Stimulated activated CD4-positive, alpha-beta T cell treated with anti-CD3 and anti-CD28 coated beads, Interleukin-4, amount 100 ng/mL, for 4 hours (primary cell): ENCODE measurements at places on chromosomes 2 and 18.

- no peak for DNase-seq
Measured at GRCh38 chr18:62928326-62928725, 213.0 kb downstream of the PHLPP1 start.

DNA sequence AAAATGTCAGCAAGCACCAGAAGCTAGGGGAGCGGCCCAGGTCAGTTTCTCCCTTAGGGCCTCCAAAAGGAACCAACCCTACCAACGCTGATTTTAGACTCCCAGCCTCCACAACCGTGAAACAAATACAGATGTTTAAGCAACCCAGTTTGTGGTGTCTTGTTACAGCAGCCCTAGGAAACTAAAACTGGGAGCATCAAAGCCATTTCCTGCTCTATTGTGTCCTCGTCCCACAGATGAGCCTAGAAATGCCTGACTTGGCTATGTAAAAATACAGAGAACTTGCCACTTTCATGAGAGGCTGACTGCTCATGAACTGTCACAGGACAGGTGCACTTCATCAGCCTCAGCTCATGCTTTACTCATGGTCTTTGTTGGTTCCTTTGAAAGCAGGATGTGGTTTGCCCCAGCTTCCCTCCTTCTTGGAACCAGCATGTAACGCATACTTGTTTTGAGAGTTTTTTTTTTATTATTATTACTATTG is 97.6 kb upstream of the SLC39A10 start:
- peak; percentile 83 for DNase-seq

DNA sequence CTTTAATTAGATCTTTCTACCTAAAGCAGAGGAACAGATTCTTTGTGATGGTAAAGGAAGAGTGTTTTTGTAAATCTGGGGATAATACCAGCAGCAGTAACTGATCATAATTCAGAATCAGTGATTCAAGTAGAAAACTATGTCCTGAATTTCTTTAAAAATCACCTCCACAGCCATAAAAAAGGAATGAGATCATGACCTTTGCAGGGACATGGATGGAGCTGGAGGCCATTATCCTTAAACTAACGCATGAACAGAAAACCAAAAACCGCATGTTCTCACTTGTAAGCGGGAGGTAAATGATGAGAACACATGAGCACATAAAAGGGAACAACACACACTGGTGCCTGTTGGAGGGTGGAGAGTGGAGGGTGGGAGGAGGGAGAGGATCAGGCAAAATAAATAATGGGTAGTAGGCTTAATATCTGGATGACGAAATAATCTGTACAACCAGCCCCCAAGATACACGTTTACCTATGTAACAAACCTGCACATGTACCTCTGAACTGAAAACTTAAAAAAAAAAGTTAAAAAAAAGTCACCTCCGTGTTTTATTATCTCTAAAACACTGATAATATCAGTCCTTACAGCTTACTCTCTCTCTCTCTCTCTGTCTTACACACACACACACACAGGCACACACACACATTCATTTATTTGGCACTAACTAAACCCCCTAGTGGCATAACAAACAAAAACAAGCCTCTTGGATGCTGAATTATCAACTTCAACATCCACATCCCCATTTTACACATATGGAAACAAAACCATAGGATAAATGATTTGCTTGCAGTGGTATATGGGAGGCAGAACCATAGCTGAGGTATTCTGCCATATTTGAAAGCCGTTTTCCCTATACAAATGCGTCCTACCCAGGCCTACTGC is 1.4 kb downstream of the TM4SF20 start:
- DNase-seq: no peak

DNA sequence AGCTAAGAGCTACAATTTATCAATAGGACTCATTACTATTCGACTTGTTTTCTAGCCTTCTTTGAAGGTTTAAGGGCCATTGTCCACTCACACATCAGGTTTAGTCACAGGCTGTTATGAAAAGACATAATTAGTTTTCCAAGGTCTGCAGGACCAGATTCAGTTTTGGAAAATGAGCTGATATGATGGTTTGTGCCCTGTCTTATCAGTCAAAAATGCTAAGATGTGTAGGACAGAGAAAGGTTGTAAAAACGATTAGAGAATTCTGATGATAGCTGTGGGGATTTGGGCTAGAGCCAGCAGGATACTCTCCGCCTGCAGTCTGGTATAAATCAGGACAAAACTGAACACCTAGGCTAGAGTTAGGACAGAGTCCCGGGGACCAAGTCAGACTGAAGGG is 213.3 kb downstream of the LRRTM1 start:
- DNase-seq: no peak

GRCh38 chr2:70161069-70161534 is 29.7 kb downstream of the C2orf42 start:
- no peak for DNase-seq

GRCh38 chr2:69007603-69008002 is 5.4 kb upstream of the ANTXR1 start:
- no peak for DNase-seq

GRCh38 chr2:109648041-109648527 is 33.9 kb downstream of the SOWAHC start:
- no peak for DNase-seq

GRCh38 chr2:96550787-96551604 is 14.4 kb downstream of the ARID5A start:
- DNase-seq: no peak

- DNase-seq: no peak
Measured at GRCh38 chr18:37721544-37722522, 156.2 kb upstream of the CELF4 start.
